ENCODE measurements at places on chromosomes 4 and X. TPM values are rescaled to one million over a fixed set of nuclear protein-coding genes. Genes with fewer than 3 reads are reported as not detected.

GRCh38 chrX:103101299-103102042, 8.5 kb upstream of the NXF3 start:
- no peaks in the 10 kb centered on the region for H3K36me3 ChIP-seq
- no peaks in the 10 kb centered on the region for H3K27me3 ChIP-seq
- H3K4me3 ChIP-seq: no peak overlapping the region
- no peak for DNase-seq
- no peak overlapping the region for H3K27ac ChIP-seq

- H3K4me3 ChIP-seq: no peak overlapping the region
- no peak overlapping the region for H3K27ac ChIP-seq
- no peak for DNase-seq
- H3K27me3 ChIP-seq: no peaks in the 10 kb centered on the region
- no peaks in the 10 kb centered on the region for H3K4me1 ChIP-seq
- H3K36me3 ChIP-seq: no peaks in the 10 kb centered on the region
Measured at GRCh38 chr4:154872198-154872597, 91.1 kb downstream of the RBM46 start.

GRCh38 chrX:124263743-124264142, 68.7 kb upstream of the TEX13D start:
- H3K4me1 ChIP-seq: peaks cover 3% of the 10 kb centered on the region
- no peak for DNase-seq
- no peaks in the 10 kb centered on the region for H3K27me3 ChIP-seq
- H3K27ac ChIP-seq: no peak overlapping the region

SPIN3 gene
- total RNA-seq: 10.3 TPM

GRCh38 chrX:124117325-124117724, 155.8 kb downstream of the STAG2 start:
- H3K4me1 ChIP-seq: no peaks in the 10 kb centered on the region
- DNase-seq: no peak
- no peaks in the 10 kb centered on the region for H3K27me3 ChIP-seq
- H3K4me3 ChIP-seq: no peak overlapping the region
- H3K27ac ChIP-seq: no peak overlapping the region
- no peaks in the 10 kb centered on the region for H3K36me3 ChIP-seq

DNA sequence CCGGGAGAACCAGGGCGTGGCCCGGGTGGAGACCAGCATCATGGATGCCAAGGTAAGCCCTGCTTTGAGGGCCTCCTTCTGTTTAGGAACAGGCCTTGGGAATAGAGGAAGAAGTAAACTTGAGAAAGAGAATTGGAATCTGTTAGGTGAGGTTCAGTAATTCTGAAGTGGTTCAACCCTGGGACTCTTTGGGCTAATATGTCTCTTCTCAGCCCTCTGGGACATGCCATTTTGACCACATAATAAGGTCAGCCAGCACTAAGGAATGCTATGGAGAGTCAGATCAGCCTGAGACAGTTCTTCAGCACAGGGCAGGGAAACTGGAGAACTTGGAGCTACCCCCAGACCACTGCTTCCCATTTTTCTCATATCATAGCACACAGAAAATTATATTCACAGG, 63.3 kb upstream of the PRPS1 start:
- peaks cover 30% of the 10 kb centered on the region for H3K27me3 ChIP-seq
- DNase-seq: no peak
- no peak overlapping the region for H3K27ac ChIP-seq

DNA sequence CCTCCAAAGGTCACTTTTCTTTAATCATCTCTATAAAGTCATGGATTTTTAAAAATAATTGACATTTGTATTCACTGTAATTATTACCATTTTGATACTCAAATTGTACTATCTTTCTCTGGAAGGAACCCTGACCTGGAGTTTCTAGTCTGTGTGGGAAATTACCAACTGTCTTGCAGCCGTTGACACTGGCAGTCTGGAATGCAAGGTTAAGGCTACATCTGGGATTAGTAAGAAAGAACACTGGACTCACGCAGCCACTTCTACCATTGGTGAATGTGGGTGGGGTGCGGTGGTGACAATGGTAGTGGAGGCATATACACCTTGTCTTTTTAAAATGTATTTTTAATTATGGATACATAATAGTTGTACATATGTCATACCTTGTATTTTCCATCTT, 40.9 kb downstream of the EGF start:
- no peak overlapping the region for H3K27ac ChIP-seq
- H3K4me3 ChIP-seq: no peak overlapping the region
- no peaks in the 10 kb centered on the region for H3K36me3 ChIP-seq
- peaks cover 30% of the 10 kb centered on the region for H3K27me3 ChIP-seq

DNA sequence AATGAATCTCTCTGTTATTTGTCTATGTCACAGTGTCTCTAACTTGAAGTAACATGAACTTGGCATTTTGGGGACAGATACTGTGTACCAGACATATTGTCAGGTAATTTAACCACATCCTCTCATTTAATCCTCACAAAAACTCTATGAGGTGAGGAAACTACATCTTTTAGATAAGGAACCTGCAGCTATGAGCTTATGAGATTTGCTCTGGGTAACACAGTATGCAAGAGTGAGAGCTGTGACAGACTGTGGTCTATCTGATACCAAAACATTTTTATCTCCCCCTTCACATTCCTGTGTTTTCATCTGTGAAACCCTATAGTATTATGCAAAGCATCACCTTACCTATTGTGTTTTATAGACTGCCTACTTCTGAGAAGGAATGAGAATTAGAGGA, 58.4 kb upstream of the HS3ST1 start:
- no peaks in the 10 kb centered on the region for H3K27me3 ChIP-seq
- H3K36me3 ChIP-seq: peaks cover 3% of the 10 kb centered on the region
- DNase-seq: no peak

DNA sequence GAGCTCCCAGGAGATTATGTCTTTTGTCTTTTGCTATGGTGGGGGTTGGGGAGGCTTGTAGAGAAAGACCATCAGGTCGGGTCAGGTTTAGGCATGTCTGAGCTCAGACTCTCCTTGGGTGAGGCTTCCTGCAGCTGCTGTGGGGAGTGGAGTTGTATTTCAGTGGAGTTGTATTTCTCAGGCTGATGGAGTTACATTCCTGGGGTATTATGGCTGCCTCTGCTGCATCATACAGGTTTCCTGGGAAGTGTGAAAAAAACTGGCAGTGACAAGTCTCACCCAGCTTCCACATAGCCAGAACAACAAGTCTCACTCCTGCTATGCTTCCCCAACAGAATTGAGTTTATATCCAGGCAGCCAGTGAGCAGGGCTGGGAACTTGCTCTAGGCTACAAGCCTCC, 119.3 kb downstream of the VSIG4 start:
- no peak for DNase-seq
- no peak overlapping the region for H3K27ac ChIP-seq
- no peaks in the 10 kb centered on the region for H3K27me3 ChIP-seq

- no peak overlapping the region for H3K27ac ChIP-seq
- H3K4me1 ChIP-seq: no peaks in the 10 kb centered on the region
Measured at GRCh38 chr4:149825336-149825735, 9.7 kb upstream of the IQCM start.

SLIT2 gene
- not detected for total RNA-seq

All from T-helper 17 cell (primary cell).